ENCODE measurements at places on chromosomes 3 and 15.

GRCh38 chr15:93382200-93382820 lies 293.3 kb upstream of the RGMA start:
- DNase-seq: no peak

DNA sequence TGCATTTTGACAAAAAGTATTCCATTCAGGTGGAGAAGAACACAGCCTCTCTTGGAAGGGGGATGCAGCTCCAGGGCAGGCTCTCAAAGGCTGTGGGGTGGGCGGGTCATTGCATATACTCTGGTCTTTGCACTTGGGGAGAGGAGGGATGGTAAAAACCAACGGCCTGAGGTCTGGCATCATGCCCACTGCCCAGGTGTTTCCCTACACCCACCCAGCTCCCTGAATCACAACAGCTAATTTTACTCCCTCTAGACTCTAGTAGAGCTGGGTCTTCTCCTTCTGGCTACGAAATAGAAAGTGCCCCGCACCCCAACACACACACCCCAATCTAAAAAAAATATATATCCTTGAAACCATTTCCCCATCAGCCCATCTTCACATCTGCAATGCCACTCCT lies 1.0 kb downstream of the MYLK start:
- DNase-seq: no peak

GRCh38 chr3:41431386-41431785 lies 232.1 kb downstream of the CTNNB1 start:
- DNase-seq: no peak

DNA sequence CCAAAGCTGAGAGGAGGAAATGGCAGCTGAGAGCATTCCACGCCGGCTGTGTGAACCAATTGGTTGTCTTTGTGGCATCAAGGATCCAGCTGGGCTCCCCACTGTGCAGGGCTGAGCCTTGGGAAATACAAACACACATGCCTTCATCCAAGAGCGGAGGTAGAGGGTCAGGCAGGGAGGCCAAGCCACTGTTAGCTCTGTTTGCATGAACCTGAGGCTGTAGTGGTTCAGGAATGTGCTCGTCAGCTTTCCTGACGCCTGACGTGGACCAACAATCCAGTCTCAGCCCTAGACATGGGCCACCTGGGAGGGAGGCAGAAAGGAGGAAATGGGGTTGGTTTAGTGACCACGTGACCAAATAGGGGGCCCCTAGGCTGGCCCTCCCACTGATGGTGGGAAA lies 276.9 kb downstream of the TLE3 start:
- DNase-seq: no peak

- DNase-seq: no peak
These were observed 4.7 kb downstream of the RRP9 start for GRCh38 chr3:51937014-51937413.
